Activated CD4-positive, CD25-positive, alpha-beta regulatory T cell treated with anti-CD3 and anti-CD28 coated beads, Interleukin-2, amount 50 U/mL, for 24 hours (primary cell): ENCODE measurements at places on chromosomes 3 and 15.

DNA sequence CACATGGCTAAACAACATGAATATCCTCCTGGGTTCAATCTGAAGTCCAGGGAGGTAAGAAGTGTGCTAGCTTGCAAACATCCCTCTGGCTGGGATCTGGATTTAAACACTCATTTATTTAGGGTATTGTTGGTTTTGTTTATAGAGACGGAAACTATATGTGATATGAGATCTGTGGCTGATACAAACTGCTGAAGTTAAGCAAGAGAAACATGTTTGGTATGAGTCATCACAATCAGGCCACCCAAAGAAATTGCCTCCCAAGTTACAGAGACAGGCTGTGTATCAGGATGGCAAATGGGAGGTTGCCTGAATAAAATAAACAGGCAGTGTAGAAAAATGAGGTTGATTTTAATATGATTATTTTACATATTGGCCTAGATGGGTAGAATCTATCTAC is 562.1 kb downstream of the IGSF11 start:
- ATAC-seq = no peak

- ATAC-seq = no peak
These were observed 7.3 kb downstream of the CCDC14 start for GRCh38 chr3:123953735-123954134.

- ATAC-seq = no peak
These were observed 403.8 kb upstream of the ADAMTS9 start for GRCh38 chr3:65091565-65091964.

DNA sequence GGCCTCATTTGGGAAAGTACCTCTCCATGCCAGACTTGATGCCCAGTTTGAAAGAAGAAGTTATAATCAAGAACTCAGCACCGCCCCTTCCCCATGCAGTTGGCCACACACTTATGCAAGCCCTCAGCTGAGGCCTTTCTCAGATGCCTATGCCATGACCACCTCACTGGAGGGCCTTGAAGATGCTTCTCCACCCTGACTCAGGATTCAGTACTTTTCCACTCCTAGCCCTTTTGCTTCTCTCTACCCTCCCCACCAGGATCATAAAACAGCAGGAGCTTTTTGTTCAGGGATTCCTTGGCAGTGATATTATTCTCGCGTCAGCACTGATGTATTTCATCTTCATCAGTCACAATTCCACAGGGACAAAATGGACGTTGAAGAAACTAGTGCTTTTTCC is 313.5 kb downstream of the PYDC2 start:
- ATAC-seq = no peak

- no peak for ATAC-seq
These were observed 152.5 kb upstream of the GPR149 start for GRCh38 chr3:154582501-154582900.

DNA sequence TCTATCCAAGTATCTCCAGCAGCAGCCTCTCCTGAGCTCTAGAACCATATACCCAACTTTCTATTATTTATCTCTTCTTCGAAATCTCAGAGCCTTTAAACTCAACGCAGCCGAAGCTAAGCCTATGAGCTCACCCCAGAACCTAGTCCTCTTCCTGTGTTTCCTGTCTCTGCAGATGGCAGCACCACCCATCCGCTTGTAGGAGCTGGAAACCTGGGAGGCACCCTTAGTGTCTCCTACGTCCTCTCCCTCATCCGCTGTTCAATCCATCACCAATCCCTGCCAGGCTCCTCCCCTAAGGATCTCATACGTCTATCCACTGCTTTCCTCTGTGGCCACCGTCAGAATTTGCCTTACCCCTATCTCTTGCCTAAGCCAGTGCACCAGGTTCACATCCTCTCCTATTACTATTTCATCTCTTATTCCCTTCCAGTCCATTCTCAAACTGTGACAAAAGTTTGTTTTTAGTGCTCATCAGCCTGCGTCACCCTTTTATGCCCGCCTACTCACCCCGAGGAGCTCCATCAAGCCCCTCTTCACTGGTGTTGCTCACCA is 9.6 kb downstream of the VGLL4 start:
- no peak for ATAC-seq

- no peak for ATAC-seq
These were observed 4.2 kb downstream of the PLSCR1 start for GRCh38 chr3:146540236-146540635.

DNA sequence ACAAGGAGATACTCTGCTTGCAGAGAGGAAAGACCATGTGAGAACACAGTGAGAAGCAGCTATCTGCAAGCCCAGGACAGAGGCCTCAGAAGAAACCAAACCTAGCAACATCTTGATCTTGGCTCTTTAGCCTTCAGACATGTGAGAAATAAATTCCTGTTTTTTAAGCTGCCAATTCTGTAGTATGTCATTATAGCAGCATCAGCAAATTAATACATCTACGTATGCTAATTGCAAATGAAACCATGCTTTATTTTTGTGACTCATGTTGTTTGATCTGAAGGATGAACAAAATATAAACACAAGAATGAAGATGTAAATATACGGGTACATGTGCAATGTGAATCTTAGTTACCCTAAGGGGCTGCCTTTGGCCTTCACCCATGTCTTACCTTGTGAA is 714.4 kb upstream of the ARPP21 start:
- no peak for ATAC-seq

- ATAC-seq = no peak
These were observed 19.8 kb downstream of the RARRES1 start for GRCh38 chr3:158712443-158712842.

DNA sequence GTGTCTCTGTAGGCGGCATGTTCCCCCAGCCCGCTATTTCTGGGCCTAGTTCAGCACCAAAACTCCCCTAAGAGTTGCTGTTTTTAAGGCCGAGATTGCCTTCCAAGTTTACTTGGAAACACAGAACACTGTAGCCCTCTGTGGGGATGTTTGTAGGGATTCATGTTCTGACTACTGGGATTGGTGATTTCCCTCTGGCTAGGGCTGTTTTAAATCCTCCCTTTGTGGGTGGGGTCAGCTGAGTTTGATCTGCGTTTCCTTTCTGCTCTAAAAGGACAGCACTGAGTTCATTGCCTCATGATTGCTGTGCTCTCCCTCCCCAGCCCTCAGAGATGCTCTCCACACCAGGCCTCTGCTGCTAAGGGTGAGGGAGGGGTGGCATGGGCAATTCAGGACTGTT is 640.6 kb upstream of the DPPA4 start:
- ATAC-seq = no peak

DNA sequence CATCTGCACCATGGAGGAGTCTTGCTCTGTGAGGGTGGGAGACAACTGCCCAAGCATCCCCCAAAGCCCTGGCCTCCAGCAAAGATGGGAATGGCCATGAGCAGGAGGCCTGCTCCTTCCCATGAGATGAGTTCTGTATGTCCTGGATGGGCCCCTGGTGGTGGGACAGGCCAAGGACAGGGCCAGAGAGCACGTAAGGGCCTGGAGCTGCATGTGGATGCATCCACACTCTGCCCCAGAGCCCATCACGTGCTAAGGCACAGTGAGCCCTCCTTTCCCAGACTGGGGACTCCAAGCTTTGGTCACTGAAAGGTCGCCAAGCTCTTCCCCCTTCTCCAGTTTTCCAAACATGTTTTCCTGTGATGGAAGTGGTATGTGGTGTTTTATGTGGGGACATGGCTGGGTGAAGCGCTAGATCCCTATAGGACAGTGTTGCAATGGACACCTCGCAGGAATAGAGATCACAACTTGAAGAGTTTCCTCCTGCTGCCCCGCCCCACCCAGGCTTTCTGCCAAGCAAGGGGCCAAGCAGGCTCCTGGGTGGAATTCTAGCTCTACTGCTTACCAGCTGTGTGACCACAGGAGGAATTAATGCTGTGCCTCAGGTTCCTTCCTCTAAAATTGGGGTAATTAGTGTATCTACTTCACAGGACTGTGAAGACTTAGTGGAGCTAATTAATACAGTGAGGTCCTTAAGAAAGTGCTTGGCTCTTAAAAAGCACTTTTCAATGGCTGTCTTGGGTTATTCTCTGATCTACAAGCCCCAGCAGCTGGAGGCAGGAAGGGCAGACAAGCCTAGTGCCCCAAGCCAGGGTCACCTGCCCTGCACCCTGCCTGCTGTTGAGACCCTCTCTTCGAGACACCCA is 106.4 kb upstream of the RPL32 start:
- no peak for ATAC-seq

DNA sequence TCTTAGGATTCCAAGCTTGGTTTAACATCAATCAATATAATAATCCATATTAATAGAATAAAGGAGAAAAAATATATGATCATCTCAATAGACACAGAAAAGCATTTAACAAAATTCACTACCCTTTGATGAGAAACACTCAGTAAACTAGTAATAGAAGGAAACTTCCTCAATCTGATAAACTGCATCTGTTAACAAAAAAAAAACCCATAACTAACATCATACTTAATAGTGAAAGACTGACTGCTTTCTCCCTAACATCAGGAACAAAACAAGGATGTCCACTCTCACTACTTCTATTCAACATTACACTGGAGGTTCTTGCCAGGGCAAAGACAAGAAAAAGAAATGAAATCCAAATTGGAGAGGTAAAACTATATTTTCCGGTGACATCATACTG is 30.5 kb downstream of the LRRK1 start:
- no peak for ATAC-seq

GRCh38 chr15:30962079-30962478 is 29.3 kb downstream of the MTMR10 start:
- ATAC-seq = no peak

DNA sequence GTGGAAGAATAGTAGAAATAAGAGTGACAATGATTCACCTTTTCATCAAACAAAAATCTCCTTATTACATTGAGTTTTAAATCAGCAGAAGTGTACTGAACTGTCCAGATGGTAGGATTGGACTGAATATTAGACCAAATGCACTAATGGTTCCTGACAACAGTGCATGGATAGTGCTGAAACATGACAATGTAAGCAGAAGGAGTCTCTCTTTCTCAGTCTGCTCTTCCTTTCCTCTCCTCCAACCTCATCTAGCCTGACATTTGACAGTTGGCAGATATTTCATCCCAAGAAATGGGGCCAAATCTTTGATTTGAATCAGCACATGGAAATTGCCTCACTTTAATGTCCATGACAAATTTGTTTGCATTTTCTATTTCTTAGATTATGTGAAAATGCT is 225.1 kb upstream of the PLSCR5 start:
- ATAC-seq = no peak

DNA sequence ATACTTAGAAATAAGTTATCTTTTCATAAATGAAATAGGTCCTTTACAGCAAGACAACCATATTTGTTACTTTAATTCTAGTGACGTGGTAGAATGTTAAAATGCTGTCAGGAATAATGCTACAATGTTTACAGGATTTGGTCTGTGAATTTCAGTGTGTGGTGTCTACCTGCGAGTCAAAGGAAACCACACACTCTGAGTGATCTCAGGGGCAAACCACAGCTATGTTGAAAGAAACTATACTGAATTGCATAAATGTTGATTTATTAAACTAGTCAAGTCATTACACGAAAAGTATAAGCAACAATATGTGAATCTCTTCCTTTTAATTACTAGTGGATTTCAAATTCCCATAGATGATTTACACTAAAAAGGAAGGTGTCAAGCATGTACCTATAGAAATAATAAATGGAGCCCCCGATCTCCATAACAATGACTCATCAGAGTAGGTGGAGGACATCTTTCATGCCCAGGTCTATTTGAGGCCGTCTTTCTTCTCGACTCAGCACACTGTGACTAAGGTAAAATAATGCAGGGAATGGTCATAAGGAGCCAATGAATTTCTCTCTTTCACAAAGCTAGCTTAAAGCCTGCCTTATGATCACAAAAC is 463.0 kb downstream of the ERC2 start:
- no peak for ATAC-seq

- no peak for ATAC-seq
These were observed 95.1 kb downstream of the ROBO1 start for GRCh38 chr3:79672731-79673130.

GRCh38 chr15:71337197-71337845 is 222.1 kb downstream of the THSD4 start:
- no peak for ATAC-seq

DNA sequence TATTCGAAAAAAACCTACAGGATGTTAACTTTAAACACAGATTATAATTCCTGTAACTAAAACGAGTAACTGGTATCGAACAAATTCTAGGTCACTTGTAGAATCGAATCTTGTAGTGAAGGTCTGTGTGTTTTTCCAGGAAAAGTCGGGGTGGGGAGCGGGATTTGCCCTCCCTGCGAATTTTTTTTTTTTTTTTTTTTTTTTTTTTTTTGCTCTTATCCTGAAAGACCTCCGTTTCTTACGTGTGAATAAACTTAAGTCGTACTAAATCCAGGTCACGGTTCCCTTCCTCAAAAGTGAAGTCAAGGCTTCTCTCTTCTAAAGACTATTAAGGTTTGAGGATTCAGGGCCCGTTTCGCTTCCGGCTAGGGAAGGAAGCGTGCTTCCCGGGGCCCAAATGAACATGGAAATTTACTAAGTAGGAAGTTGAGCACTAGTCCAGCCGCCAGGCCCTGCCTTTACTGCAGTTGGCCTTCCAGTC is 770 bp downstream of the TBC1D5 start:
- ATAC-seq = no peak

GRCh38 chr3:180277041-180277440 is 240.3 kb upstream of the PEX5L start:
- ATAC-seq = no peak

DNA sequence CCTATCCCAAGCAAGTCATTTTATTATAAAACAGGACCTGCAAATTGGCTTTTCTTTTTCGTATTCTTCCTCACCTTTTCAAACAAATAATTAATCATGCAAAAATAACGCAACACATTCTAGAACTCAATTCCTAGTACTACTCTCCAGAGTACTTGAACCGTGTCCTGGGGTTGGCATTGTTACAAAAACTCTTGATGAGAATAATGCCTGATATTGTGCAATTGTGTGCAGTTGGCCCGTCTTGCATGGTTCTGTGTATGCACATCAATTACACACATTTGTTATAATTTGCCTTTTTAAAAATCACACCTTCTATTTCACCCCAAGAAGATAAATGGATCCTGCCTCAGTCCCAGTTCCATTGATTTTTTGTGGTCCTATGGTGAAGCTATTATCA is 205.4 kb downstream of the EPHB1 start:
- no peak for ATAC-seq

DNA sequence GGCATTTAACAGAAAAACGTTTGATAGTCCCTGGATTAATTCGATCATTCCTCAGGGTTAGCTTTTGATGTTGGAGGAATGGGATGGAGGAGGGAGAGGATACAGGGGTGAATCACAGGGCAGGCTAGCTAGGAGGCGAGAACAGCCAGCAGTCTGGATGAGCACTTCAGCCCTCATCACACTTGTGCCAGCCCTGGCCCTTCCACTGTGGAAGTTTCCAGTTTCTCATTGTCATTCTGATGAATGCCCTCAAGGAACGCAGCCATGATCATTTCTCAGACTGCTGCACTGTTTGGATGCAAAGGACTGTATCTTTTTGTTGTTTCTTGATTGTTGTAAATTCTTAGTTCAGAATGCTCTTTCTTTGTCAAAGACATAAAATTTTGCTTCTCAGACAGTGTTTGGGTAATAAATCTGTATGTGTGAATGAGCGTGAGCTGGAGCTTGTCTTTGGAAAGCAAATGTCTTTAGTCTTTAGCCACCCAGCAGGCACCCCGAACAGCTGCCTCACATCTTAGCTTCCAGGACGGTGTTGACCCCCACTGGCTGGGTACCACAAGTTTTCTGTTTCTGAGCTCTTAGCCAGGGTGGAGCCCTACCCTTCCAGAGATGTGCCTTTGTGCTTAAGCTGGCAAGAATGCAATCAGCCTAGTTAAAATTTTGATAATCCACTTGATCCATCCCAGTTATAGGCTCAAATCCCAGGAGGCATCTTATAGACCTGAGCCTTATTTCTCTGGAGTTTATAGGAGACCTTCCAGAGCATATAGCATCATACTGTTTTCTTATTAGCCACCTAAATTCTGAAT is 121.1 kb downstream of the PDCD6IP start:
- ATAC-seq = no peak

GRCh38 chr15:91338766-91339165 is 238.7 kb downstream of the SV2B start:
- no peak for ATAC-seq
